SIG-M5 (cell line): ENCODE measurements at places on chromosomes 3 and 15.

- DNase-seq: no peak
Observed at GRCh38 chr3:124118397-124118796, 126.5 kb upstream of the ROPN1 start.

DNA sequence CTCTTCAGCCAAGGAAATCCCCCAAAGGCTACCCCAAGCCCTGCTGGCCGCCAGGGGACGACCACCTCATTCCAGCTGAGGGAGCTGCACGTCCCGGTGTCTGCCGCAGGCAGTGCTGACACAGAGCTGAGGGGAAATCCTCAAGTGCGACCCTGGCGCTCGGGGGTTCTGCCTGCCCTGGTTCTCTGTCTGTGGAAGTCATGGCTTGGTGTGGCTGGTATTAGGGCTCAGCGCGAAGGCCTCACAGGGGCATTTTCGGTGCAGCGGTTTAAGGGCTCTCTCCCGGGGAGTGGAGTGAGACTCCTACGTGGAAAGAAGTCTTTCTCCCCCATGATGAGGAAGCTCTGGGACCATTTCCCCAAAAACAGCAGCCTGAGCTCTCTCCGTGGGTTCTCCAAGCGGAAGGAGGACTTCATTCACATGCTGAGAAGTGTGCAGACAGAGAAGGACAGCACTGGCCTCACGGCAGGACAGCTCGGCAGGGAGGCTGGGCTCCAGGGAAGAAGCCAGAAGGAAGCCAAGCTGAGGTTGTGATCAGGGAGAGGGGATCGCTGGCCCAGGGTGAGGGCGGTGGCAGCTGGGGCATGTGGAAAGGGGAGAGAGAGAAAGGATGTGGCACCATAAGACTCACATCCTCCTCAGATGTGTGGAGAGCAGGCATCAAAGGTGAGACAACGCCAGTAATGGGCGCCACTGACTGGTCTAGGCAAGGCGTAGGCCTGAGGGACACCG is 48.6 kb downstream of the KLF15 start:
- DNase-seq: no peak

DNA sequence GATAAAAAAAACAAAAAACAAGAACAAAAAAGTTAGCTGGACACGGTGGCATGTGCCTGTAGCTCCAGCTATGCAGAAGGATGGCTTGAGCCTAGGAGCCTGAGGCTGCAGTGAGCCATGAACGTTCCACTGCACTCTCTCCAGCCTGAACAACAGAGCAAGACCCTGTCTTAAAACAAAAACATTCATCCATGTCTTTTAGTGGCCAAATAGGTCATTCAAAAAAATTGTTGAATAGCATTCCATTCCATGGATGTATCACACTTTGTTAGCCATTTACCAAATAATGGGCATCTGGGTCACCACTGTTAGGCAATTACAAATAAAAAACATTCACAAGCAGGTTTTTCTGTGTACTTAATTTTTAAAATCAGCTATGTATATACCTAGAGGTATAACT is 139.7 kb downstream of the STAG1 start:
- no peak for DNase-seq

- no peak for DNase-seq
Observed at GRCh38 chr3:22684739-22685138, 518.4 kb upstream of the UBE2E2 start.

GRCh38 chr3:196775938-196776337 is 36.3 kb downstream of the PAK2 start:
- DNase-seq: no peak

DNA sequence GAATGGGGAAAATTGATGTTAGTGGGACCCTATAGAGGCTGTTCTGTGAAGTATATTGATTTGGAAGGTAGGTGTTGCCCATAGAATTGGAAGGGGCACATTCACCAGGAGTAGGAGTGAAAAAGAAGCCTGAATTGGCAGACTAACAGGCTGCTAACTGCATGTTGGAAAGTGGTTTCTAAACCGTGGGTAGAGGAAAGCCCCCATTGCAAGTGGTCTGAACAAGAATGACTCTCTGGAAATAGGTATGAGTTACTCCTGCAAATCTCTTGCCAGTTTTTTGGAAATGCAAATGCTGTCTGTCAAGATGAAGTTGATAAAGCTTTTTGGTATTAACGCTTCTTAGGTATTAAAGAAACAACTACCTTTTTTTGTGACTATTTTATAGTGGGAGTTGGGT is 3.5 kb downstream of the UBE2E1 start:
- DNase-seq: no peak

DNA sequence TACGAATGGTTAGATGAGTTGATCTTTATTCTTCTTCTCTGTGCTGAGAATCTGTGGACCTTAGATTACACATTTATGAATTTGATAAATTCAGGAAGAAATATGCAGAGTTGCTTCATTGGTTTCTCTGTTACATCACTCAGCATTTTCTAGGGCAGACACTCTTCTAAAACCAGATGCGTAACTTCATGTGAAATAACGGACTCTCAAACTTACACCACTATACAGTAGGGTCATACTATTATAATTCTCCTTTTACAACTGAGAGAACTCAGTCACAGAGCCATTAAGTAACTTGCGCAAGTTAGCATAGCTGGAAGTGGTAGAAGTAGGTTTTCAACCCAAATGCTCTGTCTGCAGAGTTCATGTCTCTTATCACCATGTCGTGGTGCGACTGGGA is 5.7 kb downstream of the TMEM207 start:
- peak; percentile 90 for DNase-seq

GRCh38 chr3:165159760-165160421 is 36.3 kb downstream of the SLITRK3 start:
- no peak for DNase-seq

DNA sequence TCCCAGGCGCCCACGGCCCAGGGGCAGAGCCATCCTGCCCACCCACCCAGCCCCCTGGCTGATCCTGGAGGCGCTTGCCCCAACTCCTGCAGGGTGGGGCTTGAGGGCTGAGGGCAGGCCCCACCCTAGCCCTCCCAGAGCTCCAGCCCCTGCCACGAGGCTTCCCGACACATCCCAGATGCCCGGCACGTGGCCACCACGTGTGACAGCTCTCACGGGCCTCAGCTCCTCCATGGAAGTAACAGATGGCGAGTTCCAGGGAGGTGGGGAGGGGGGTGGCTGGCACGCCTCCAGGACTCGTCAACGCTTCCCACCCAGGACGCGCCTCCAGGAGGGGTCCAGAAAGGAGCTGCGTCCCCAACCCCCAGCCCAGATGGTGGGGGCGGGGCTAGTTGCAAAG is 29.1 kb downstream of the PLXND1 start:
- DNase-seq: no peak
